ENCODE measurements at places on chromosomes 12 and 14.

GRCh38 chr12:26338586-26339572 lies 143.5 kb downstream of the SSPN start:
- no peak for DNase-seq

DNA sequence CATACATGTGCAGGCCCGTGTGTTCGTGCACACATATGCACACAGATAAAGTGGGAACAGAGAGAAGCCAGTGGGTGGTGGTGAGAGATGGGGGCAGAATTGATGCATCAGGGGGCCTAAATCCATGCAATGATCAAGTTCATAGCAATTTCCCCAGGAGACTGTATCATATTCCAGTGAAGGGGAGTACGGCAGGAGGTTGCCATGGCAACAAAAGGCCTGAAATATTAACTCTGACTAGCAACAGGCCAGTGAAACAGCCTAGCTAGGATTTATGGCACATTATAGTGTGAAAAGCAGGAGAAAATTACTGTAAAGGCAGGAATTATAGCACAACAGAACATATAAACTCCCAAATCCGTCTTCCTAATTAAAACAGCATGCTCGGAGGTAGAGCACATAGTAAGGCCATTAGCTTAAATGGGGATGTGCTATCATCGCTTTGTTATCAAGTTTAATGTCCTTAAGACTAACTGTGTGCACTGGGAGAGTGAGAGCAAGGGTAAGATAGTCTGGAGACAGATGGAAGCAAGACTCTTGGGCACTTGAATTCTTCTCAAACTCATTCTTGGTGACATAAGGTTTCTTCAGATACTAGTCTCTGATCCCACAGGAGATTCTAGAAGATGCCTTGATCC lies 806.3 kb downstream of the DIO2 start:
- no peak for DNase-seq

- no peak for DNase-seq
Measured at GRCh38 chr14:59829469-59830337, 40.9 kb downstream of the RTN1 start.

DNA sequence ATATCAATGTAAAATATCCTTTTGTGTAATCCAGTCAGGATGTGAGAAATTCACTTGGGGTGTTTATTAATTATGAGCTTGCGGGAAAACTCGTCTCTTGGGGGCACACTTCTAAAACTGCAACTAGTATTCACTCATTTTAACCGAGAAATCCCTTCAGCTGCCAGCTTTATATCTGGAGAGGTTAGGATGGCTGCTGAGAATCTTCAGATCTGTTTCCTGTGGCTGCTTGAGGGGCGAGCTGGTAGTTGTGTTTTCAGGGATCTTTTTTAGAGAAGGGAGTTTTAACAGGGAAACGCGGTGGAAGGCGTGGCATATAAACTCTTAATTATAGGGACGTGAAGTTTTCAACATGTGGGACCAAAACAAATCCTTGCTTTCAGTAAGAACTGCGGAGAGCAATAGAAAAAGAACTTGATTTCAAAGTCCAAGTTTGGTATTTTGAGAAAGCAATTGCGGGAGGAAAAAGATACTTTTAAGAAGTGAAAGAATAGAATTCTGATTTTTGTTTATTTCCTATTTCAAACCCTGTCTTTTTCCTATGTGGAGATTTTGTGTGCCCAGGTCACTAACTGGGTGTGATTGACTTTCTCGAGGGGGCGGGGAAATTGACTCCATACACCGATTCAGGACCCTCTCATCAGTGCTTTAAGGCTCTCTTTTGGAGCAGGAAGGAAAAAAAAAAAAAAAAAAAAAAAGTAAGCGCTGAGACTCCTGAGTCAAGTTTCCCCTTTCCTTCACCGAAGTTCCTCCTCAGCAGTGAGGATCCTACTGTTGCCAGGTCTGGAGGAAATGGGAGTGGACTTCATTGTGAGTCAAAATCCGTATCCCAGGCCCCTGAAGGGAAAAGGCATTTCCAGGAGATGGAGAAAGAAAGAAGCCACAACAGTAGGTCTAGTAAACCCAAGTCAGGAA lies 1.1 kb downstream of the PPFIBP1 start:
- DNase-seq: no peak

- DNase-seq: no peak
Measured at GRCh38 chr12:72201457-72201856, 70.7 kb upstream of the TRHDE start.

- DNase-seq: no peak
Measured at GRCh38 chr14:76830556-76830955, 4.3 kb downstream of the LRRC74A start.

DNA sequence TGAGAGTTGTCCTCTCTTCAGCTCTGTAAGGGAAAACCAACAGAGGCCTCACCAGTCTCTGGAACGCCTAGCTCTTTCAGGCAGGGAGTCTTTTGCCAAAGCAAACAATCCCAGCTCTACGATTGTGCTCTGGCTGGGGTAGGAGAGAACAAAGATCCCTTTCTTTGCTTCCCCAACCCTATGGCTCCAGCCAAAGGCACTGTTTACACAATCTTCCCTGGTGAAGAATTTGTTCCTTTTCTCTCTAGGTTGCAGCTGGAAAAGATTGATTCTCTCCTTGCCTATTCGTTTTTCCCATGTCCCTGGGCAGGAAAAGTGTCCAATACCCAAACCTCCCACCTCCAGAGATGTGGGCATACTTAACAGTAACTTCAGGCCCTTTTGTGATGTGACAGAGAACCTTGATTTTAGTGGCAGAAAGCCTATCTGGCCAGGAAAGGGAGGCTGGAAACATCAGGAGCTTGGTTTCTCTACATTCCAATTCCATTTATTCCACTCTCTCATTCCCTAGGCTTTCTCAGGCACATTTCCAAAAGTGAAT lies 16.8 kb downstream of the ATP5MC2 start:
- DNase-seq: no peak

- DNase-seq: no peak
Measured at GRCh38 chr14:75373133-75373532, 54.7 kb upstream of the JDP2 start.

- DNase-seq: no peak
Measured at GRCh38 chr12:109291521-109292341, 17.4 kb downstream of the FOXN4 start.

DNA sequence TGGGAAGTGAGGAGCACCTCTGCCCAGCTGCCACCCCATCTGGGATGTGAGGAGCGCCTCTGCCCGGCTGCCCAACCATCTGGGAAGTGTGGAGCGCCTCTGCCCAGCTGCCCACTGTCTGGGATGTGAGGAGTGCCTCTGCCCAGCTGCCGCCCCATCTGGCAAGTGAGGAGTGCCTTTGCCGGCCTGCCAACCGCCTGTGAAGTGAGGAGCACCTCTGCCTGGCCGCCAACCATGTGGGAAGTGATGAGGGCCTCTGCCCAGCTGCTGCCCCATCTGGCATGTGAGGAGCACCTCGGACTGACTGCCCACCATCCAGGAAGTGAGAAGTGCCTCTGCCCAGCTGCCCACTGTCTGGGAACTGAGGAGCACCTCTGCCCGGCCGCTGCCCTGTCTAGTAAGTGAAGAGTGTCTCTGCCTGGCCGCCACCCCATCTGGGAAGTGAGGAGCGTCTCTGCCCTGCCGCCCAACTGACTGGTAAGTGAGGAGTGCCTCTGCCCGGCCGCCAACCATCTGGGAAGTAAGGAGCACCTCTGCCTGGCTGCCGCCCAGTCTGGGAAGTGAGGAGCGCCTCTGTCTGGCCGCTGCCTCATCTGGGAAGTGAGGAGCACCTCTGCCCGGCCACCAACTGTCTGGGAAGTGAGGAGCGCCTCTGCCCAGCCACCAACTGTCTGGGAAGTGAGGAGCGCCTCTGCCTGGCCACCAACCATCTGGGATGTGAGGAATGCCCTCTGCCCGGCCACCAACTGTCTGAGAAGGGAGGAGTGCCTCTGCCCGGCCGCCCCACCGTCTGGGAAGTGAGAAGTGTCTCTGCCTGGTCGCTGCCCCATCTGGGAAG lies 22.6 kb downstream of the FAR2 start:
- DNase-seq: no peak

DNA sequence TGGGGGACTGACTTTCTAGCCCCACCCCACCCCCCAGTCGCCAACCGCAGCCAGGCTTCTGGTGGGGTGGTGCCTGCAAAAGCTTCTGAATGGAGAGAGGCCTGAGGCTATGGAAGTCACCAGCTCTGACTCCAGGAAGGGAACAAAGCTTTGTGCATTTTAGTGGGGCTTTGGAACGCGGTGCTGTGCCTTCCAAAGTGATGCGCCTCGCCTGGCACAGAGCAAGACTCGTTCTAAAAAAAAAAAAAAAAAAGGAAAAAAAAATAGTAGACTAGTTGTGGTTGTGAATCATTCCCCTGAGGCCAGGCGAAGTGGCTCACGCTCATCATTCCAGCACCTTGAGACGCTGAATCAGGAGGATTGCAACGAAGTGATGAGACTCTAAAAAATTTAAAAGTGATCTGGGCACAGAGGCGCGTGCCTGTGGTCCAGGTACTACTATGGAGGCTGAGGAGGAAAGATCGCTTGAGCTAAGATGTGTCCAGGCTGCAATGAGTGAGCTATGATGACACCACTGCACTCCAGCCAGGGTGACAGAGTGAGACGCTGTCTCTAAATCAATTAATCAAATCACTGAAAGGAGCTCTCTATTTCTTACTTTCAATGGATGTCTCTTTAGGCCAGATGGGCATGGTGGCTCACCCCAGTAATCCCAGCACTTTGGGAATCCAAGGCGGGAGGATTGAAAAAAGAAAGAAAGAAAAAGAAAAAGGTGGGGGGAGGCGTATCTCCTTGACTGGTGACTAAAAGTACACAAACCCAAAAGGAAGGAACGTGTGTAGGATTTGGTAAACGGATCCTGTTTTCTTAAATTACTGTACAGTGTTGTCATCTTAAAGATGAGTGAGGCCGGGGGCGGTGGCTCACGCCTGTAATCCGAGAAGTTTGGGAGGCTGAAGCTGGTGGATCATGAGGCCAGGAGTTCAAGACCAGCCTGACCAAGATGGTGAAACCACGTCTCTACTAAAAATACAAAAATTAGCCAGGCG lies 259.6 kb upstream of the ALG10B start:
- DNase-seq: no peak

- DNase-seq: no peak
Measured at GRCh38 chr14:81256289-81256960, 35.7 kb upstream of the GTF2A1 start.
